ENCODE measurements at places on chromosomes 3 and 15.

DNA sequence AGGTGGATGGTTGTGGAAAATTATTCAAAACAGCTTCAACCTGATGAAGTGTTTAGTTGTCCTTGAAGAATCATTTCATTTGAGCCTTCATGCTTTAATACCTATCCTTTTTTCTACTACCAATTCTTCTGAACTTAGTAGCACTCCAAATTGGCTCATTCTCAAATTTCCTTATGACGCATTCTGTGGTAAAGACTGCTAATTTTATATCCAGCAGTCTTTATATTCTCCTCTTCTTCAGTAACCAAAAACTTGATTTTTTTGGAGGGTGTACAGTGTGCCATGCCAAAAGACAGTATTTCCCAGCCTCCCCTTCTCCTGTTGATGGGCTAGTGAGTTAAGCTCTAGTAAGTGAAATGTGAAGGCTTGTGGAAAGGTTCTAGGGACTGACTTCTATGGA is 25.2 kb downstream of the CGNL1 start:
- DNase-seq, result no peak

DNA sequence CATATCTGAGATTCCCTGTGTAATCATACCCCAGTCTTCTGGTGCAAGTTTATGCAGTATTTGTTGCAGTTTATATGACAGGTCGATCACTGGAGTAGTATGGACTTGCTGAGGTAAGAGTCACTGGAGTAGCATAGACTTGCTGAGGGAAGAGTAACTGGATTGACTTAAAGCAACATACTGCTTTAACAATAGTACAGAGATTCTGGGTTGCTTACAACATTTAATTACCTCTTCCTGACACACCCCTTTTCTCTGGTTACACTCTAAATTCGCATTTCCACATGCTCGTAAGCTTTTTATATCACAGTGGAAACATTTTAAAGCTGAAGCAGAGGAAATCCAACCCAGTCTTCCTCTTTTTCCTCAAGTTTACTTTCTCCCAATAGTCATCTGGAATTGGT is 11.8 kb downstream of the AAGAB start:
- no peak for DNase-seq

DNA sequence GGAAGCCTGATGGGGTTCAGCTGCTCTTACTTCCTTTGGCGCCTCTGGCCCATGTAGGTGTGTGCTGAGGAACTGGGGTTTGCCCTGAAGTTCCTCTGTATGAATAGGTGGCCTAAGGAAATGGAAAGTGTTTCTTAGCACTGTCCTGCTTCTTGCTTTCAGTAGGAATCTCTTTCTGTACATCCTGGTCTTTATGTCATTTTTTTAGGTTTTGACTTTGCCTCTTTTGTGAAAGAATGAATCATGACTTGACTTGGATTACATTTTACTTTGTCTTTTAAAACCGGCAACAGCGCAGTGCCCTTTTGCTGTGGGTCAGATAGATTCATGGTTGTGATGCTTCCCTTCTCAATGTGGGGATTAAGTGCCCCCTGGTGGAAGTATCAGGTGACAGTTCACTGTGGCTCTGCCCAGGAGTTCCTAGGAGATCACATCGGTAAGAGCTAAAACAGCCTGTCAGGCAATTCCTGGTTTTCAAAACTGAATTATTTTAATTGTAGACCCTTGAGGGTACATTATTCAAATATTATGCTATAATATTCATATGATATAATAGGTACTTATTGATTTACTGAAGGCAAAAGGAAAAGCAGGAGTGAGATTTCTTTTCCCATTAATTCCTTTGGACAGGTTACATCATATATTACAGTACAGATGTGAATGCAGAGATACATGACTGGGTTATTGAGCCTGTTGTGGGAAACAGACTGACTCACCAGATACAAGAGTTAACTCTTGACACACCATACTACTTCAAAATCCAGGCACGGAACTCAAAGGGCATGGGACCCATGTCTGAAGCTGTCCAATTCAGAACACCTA is 95.4 kb downstream of the HCN4 start:
- peak; percentile 88 for DNase-seq

DNA sequence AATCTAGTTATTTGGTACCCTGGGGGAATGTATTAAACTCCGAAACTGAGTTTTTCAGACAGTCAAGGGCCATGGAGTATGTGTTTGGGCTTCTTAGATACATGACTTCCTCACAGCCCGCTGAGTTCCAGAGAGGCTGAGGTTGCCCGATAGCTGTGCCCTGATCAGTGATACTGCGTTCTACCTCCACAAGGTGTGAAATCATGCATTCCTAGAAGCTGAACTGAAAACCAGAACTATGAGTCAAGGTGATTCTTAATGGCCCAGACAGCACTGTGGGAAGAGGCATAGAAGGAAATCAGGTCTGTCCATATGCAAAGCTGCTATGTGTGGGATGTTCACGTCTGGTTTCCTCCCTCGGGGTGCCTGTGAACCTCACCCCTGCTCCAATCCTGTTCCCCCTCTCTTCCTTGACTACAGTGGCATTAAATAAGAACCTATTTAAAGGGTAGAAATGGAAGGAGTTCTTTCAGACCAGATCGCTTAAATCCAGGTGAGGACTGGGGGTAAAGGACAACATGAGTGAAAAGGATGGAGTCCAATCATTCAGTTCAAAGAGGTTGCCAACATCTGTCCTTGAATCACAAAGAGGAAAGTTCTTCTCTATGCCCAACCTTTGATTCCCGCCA is 74.3 kb downstream of the MYO1E start:
- no peak for DNase-seq

DNA sequence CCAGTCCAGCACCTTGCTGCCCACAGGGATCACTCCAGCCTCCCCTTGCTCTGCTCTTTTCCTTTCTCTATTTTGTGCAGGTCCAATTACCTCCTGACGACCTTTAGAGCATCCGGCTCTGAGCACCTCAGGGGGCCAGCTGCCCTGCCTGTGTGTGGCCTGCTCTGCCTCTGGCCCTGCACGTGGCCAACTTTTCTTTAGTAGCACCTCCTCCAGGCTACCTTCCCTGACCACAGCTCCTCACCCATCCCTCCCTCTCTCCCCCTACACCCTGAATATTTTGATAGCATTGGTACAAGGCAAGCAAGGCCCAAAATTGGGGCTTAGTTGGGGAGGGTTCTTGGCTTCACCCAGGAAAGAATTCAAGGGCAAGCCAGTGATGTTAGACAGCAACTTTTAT is 66.9 kb upstream of the PRR20G start:
- DNase-seq, result no peak

GRCh38 chr15:67911727-67912126 is 71.9 kb upstream of the RNU6-1 start:
- DNase-seq, result no peak

DNA sequence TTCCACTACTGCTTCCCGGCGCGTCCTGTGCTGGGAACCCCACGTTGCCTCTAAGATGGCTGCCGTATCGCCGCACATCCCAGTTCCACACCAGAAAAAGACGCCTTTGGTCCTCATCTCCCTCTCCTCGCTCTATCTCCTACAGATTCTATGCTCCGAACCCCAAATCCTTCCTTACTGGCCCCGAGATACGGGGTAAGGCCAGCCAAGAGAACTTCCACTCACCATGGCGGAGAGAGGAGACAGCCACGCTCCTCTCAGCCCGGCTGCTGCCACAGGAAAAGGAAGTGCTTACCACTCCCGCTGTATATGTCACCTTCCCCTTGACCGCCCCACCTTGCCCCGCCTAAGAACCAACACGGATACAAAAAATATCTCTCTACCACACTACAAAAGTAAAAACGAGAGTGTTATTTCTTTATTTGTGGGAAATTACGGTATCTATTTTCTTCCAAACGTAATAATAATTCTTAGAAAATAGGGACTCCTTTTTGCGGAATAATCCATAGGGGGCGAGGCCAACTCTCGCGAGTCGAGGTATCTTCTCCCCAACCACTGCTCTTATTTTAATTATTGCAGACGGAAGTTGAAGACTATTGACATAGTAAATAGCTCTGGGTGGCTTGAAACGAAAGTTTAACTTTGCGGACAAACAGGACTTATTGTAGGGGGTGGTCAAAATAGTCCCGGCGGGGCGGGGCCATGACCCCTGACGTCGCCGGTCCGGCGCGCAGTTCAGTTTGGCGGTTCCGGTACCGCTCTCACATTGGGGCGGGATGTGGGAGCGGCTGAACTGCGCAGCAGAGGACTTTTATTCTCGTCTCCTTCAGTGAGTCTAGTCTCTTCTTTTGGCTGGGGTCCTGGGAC is at the start of the genes RPL4 and ZWILCH:
TSS of gene RPL4 (minus strand) at position 293 of the 867 bp plus-strand sequence. CDS start at position 228, 65 bp downstream.
TSS of gene ZWILCH (plus strand) at position 764 of the 867 bp plus-strand sequence. CDS start at position 777, 13 bp downstream.
- peak; percentile 64 for DNase-seq

- DNase-seq, result no peak
Observed at GRCh38 chr3:127182848-127183714, 9.8 kb upstream of the PRR23E start.

- DNase-seq, result peak; percentile 58
Observed at GRCh38 chr3:14780927-14781507, 37.7 kb upstream of the FGD5 start.

DNA sequence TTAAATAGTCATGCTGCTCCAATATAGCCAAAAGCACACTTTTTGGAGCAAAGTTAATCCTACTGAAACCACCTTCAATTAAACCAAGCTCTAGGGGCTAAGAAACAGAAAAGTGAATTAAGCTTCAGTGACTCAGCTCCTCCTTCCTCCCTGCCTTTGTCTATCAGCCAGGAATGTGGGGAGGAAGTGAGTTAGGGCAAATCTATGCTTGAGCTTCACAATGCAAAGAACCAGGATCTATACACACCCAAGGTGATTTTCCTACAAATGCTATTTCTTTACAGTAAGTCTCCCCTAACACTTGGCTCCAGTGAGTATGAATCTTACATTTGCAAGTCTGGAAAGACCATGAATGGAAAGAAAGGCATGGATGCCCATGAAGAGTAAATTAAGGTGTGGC is 212.1 kb downstream of the P3H2 start:
- DNase-seq, result no peak
